ENCODE measurements at places on chromosomes 7 and 10. TPM values are rescaled to one million over a fixed set of nuclear protein-coding genes. Genes with fewer than 3 reads are reported as not detected.

DNA sequence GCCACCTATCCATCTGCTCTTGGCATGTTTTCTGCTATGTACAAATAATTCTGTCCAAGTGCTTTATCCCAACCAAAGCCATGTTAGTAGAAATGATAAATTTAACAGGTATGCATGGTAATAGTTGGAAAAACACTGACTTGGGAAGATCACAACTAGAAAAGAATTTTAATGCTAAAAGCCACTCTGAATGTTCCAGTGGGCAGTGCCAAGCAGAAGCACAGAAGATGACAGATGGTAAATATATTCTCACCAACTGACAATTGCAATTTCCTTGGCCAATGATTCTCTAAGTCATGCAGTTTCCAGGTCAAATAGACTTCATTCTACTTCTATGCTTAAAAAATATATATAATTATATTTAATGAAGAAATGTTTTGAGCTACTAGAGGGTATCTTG is 83.6 kb upstream of the SEMA3C start:
- no peak for DNase-seq

DNA sequence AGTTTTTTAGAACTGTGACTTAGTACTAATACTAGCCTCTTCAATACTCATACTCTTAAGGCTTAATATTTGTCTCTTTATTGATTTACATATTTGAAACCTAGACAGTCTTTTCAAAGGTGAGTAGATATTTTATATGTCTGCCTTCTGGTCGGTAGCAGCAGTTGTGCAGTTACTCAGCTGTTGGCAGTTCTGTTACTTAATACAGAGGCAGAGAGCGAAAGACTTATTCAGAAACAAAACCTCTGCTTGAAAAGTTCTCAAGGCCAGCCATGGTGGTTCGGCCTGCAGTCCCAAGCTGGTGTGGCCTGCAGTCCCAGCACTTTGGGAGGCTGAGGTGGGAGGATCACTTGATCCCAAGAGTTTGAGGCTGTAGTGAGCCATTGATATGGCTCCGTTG is 84.2 kb downstream of the AUTS2 start:
- DNase-seq, result no peak

- no peak for DNase-seq
Observed at GRCh38 chr7:37719077-37719476, 35.5 kb downstream of the GPR141 start.

Gene ELFN1
- 0.36 TPM for total RNA-seq

Gene LEP
- not detected for total RNA-seq

DNA sequence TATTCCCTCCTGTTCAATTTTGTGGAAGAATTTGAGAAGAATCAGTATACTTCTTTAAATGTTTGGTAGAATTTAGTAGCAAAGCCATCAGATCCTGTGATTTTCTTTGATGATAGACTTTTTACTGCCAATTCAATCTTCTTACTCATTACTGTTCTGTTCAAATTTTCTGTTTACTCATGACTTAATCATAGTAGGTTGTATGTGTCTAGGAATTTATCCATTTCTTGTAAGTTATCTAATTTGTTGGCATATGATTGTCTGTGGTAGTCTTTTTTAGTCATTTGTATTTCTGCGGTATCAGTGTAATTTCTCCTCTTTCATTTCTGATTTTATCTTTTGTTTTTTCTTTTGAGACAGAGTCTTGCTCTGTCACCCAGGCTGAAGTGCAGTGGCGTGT is 87.4 kb downstream of the CCDC3 start:
- no peak for DNase-seq

GRCh38 chr10:86162036-86162435 is 204.6 kb downstream of the GRID1 start:
- no peak for DNase-seq

- DNase-seq, result no peak
Observed at GRCh38 chr10:60511477-60512229, 122.0 kb upstream of the ANK3 start.

Gene ACSM6
- total RNA-seq, result not detected

Gene VDAC2
- total RNA-seq, result 263 TPM

DNA sequence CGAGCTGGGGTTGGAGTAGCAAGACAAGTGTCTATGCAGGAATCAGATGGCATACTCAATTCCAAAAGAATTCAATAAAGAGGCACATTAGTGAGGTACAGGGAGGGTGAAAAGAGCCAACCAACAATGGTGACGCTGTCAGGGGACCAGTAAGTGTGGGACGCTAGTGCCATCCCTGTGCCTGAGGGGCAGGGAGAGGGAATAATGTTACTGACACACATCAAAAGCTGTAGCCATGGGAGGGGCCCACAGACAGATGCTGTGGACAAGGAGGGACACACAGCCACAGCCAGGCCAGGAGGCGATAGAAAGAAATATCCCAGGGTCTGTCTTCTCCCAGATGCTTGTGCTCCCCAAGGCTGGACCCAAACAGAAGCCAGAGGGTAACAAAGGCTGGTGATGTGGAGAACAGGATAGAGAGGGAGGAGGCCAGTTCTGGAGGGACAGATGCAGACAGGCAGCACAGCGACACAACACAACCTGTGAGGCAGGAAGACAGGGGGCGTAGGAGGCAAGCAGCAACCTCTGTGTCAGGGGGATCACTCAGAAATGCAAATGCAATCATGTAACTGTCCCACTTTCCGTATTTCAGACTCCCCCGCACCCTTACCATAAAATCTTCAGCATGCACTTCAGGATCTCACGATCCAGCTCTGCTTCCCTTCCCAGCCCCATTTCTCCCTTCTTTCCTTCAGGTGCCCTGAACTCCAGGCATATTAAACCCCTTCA is 240.5 kb upstream of the FZD8 start:
- DNase-seq, result no peak

GRCh38 chr10:49444349-49444748 is 48.5 kb upstream of the DRGX start:
- no peak for DNase-seq

Gene JAKMIP3
- 0.31 TPM for total RNA-seq

GRCh38 chr7:90455163-90456030 is 14.0 kb upstream of the PTTG1IP2 start:
- peak; percentile 8 for DNase-seq
